Fibroblast of skin of left biceps (primary cell): ENCODE measurements at places on chromosomes 5 and 9.

GRCh38 chr5:147052519-147052918 lies 174.0 kb upstream of the PPP2R2B start:
- DNase-seq, result no peak

- no peak for DNase-seq
Observed at GRCh38 chr9:114288193-114289091, 34.5 kb upstream of the ORM1 start.

GRCh38 chr5:623531-623930 lies 11.4 kb downstream of the CEP72 start:
- no peak for DNase-seq

DNA sequence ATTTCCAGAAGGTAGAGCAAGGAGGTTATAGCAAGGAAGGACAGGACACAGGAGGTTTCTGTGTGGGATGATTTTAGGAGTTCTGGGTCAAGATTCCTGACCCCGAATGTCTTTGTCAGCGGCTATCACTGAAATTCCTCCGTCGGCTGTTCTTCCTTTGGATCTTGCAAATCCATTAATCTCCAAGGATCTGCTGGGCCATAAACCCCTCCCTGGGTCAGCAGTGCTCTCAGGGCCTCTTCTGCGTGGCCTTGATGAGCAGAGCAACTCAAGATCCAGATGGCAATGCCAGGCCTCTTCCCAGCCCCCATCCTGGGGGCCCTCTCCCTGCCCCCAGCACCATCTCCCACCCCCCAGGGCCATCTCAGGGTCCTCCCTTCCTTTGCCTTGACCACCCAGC lies 16.3 kb upstream of the COL27A1 start:
- DNase-seq, result no peak

- no peak for DNase-seq
Observed at GRCh38 chr5:101278011-101278687, 375.1 kb upstream of the ST8SIA4 start.

DNA sequence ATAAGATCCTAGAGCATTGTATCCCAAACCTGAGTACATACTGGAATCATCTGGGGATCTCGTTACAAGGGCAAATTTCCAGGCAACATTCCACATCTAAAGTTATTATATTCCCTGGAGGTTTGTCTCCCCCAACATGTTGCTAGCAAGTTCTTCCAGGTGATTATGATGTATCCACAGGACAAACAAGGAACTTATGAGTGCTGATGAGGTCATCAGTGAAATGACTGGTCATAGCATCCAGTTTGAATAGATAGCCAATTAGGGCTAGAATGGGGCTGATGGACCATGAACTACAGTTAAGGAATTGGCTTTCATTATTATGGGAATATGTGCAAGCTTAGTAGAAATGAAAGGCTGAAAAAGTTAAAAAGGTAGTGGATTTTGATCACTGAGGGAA lies 115.2 kb downstream of the CWC27 start:
- no peak for DNase-seq

GRCh38 chr5:129223178-129223577 lies 128.6 kb downstream of the ISOC1 start:
- no peak for DNase-seq

GRCh38 chr9:21499912-21500311 lies 17.8 kb upstream of the IFNE start:
- no peak for DNase-seq

- DNase-seq, result no peak
Observed at GRCh38 chr9:70352802-70353201, 61.7 kb downstream of the KLF9 start.

- peak; percentile 26 for DNase-seq
Observed at GRCh38 chr5:179762079-179762780, 29.6 kb downstream of the MAML1 start.

DNA sequence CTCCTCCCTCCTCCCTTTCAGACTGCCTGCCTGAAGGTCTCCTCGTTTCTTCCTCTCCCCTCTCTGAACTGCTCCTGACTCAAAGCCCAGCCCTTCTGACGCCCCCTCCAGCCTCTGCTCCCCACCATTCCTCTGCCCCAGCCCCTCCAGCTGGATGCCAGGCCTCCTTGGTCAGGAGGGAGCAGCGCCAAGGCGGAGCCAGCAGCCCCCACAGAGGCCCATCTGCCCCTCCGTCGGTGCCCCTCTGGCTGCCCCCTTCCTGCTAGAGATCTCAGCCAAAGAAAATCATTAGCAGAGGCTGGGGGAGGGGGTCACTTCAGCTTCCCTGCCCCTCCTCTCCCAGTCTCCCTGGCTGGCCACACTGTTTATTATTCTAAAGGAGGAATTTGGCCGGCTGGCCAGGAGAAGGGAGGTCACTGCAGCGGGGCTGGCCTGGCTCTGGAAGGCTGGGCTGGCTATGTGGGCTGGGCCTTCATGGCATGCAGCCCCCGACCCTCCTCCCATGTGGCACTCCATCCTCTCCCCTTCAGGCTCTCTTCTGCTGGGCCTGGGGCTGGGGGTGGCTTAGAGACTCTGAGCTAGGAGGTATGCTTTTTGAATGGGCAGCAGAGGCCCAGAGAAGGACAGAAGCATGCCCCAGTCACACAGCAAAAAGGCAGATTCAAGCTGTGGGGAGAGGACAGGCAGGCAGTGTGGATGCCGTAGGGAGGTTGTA lies 16.9 kb downstream of the PDGFRB start:
- no peak for DNase-seq

- DNase-seq, result no peak
Observed at GRCh38 chr9:35826071-35826701, 2.3 kb downstream of the FAM221B start.

GRCh38 chr5:135032695-135032998 lies 1.4 kb downstream of the PITX1 start:
- no peak for DNase-seq

- DNase-seq, result no peak
Observed at GRCh38 chr9:131708226-131709002, 31.5 kb downstream of the RAPGEF1 start.

GRCh38 chr5:2178528-2178927 lies 295.8 kb upstream of the IRX4 start:
- no peak for DNase-seq

DNA sequence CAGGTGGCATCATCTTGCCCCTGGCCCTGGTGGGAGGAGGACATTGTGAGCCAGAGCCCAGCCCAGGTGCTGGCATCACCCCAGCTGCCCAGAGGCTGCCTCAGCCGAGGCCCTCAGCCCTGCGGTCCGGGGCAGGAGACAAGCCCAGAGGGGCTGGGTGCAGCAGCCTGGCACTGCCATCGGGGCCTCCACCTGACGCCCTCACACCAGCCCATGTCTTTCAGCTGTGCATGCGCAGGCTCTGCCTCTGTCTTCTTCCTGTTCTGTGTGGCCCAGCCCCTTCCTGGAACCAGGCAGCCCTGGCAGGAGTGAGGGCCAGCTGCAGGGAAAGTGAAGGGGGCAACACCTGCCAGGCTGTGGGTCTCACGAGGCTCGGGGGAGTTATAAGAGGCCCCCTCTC lies 4.8 kb upstream of the CEL start:
- DNase-seq, result no peak

- DNase-seq, result no peak
Observed at GRCh38 chr9:130041648-130042405, 1.2 kb downstream of the FNBP1 start.

GRCh38 chr5:144472221-144472620 lies 301.5 kb downstream of the KCTD16 start:
- no peak for DNase-seq

- DNase-seq, result no peak
Observed at GRCh38 chr9:97556036-97556720, 54.7 kb downstream of the TMOD1 start.

DNA sequence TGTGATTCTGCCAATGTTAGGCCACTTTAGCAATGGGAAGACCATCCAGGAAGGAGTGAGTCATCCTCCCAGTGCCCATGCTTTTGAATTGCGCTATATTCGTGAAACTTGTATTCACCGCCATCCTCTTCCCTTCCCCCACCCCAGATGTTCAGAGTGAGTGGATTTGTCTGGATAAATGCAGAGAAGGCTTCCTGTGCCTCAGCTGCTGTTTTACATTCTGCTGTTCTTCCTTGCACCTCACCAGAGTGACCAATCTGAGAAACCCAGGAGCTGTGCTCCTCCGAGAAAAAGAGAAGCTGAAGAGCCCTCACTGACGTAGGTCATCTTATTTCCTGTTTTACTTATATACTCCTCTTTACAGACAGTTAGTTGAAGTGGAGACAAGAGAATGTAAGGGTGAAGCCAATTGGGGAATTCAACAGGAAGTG lies 24.6 kb upstream of the SVEP1 start:
- DNase-seq, result no peak

- no peak for DNase-seq
Observed at GRCh38 chr5:177491429-177491945, 5.9 kb downstream of the PDLIM7 start.

- DNase-seq, result no peak
Observed at GRCh38 chr5:173973616-173973969, 15.4 kb upstream of the C5orf47 start.

DNA sequence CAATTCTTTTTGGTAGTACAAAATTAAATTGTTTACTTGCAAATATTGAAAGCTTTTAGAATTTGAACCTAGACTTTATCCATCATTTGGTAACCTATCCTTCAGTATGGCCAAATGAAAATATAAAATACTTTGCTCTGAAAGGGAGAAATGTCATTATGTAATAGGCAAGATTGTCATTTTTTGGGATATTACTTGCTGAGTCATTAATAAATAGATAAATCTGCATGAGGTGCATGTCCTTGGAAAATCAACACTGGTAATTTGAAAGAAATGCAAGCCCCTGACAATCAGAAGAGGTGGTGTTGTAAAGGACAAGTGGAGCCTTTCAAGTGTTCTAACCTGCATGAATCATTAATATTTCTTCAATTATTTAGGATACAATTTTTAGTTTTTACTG lies 231.8 kb upstream of the CCNG1 start:
- no peak for DNase-seq

DNA sequence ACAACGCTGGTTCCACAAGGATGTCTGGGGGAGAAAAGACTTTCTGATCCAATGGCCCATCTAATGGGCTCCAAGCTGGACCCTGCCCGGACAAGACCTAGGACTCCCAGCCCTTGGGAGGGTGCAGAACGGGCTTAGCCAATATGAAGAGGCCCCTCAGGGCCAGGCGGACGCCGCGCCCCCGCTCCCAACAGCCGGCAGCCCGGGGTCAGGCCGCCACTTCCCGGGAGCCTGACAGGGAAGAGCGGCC lies 493 bp downstream of the P4HA2 start:
- no peak for DNase-seq

GRCh38 chr5:119355244-119355638 lies 578 bp upstream of the TNFAIP8 start:
- DNase-seq, result no peak

- DNase-seq, result no peak
Observed at GRCh38 chr9:4157584-4158499, 142.0 kb downstream of the GLIS3 start.

GRCh38 chr5:124061663-124062062 lies 549.7 kb downstream of the CSNK1G3 start:
- peak; percentile 71 for DNase-seq

- no peak for DNase-seq
Observed at GRCh38 chr5:136166909-136167308, 26.1 kb downstream of the SMIM32 start.

DNA sequence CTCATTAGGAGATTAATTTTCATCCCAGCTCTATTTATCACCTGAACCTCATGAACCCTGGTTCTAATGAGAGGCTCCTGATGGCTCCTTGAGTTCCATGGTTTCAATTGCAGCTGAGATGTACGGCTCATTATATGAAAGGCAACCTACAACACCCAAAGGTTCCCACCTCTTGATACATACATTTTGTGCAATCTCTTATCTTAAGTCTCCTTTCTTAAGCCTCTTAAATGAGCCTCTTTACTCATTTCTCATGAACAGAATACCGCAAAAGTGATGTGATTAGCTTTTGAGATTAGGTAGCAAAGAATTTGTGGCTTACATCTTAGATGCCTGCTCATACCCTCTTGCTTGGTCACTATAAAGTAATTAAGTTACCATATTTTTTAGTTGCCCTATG lies 1964.0 kb upstream of the CDH6 start:
- no peak for DNase-seq

DNA sequence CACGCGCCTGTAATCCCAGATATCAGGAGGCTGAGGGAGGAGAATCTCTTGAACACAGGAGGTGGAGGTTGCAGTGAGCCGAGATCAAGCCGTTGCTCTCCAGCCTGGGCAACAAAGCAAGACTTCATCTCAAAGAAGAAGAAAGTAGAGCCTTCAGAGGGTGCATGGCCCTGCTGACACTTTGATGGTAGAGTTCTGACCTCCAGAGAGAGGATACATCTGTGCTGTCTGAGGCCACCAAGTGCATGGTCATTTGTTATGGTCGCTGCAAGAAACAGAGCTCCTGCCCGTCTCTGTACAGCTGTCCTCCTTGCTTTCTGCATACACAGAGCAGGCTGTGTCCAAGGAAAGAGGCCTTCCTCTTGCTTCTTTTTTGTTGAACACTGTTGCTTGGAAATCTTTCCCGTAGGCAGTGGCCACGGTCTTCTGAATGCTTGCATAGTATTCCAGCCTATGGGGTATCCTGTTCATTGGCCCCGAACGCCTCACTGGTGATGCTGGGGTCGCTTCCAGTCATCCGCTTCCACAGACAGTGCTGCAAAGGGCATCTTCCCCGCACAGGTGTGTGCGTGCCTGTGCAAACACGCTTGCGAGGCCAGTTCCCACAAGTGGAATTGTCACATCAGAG lies 36.8 kb upstream of the UNC5A start:
- no peak for DNase-seq

- no peak for DNase-seq
Observed at GRCh38 chr5:56326770-56327169, 93.6 kb upstream of the ANKRD55 start.

- DNase-seq, result no peak
Observed at GRCh38 chr5:52963636-52964035, 25.5 kb upstream of the ITGA2 start.

GRCh38 chr5:171285465-171285864 lies 23.6 kb upstream of the TLX3 start:
- DNase-seq, result no peak

DNA sequence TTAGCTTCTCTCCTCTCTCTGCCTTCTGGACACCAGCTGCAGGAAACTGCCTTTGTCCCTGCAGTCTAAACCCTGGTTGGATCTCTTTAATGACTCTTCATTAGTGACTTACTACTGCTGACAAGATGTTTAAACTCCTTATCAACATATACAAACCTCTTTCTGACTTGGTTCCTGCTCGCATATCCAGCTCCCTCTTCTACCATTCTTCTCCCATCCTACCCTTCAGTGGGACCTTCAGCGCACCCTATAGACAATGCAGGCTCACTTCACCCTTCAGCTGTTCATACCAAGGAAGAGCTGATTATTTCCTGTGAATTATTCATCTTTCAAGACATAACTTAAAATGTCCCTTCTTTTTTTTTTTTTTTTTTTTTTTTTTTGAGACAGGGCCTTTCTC lies 436.5 kb downstream of the KIAA0825 start:
- no peak for DNase-seq

DNA sequence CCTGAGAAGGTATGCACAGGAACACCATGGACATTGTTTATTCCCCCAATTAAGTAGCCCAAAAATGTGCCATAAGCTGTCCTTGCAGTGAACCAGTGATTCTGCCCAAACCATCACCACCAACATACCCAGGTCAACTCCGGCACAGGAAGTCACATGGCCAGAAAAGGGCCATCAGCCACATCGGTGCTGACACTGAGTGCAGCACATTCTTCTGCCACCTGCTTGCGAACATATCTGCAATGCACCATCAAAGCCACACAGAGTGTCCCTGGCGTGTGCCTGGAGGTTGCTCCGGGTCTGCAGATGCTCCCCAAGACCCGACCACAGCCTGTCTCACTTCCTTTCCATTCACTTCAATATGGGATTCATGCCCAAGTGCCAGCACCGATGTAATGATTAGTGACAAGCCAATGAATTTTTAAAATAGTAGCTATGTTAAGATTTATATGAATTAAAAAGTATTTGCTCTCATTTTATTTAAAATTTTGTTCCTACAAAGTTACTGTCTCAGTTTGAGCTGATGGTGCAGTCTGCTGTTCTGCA lies 37.6 kb downstream of the SYK start:
- no peak for DNase-seq
